ENCODE measurements at places on chromosomes 6 and 20.

- no peak for DNase-seq
Measured at GRCh38 chr20:32585586-32586127, 524 bp upstream of the NOL4L start.

GRCh38 chr6:5351552-5352210 is 90.4 kb downstream of the FARS2 start:
- DNase-seq: no peak

- no peak for DNase-seq
Measured at GRCh38 chr20:59780494-59781185, 152.8 kb downstream of the SYCP2 start.

- DNase-seq: no peak
Measured at GRCh38 chr6:79993012-79993910, 11.2 kb upstream of the TTK start.

DNA sequence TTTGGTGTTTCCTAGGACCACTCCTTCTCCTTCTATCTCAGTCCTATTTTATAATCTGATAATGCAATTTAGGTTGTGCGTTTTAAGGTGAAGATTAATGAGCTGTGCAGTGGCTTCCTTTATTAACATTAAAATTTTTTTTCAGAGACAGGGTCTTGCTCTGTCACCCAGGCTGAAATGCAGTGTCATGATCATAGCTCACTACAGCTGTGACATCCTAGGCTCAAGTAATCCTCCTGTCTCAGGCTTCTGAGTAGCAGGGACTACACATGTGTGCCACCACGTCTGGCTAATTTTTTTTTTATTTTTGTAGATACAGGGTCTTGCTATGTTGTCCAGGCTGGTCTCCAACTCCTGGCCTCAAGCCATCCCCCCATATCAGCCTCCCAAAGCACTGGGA is 53.0 kb upstream of the DSP start:
- no peak for DNase-seq

DNA sequence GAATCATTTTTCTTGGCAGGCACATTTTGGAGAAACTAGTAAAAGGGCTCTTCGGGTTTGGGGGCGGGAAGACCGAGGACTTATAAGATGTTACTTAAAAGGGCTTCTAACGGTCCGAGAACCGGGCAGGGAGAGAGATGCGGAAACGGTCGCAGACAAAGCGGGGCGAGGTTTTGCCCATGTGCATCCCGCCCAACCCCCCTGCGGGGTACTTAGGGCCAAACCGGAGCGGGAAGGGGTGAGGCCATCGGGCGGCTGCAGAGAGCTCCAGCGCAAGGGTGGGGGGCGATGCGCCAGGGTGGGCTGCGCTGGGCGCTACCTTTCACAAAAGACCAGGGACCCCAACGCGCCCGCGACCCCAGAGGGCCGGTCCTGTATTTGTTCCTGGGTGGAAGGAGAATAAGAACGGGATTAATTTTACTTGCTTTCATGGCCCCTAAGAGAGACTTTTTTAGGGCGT is 616 bp downstream of the TUBB start:
- peak; percentile 51 for DNase-seq
